ENCODE measurements at places on chromosomes 3 and 15.

DNA sequence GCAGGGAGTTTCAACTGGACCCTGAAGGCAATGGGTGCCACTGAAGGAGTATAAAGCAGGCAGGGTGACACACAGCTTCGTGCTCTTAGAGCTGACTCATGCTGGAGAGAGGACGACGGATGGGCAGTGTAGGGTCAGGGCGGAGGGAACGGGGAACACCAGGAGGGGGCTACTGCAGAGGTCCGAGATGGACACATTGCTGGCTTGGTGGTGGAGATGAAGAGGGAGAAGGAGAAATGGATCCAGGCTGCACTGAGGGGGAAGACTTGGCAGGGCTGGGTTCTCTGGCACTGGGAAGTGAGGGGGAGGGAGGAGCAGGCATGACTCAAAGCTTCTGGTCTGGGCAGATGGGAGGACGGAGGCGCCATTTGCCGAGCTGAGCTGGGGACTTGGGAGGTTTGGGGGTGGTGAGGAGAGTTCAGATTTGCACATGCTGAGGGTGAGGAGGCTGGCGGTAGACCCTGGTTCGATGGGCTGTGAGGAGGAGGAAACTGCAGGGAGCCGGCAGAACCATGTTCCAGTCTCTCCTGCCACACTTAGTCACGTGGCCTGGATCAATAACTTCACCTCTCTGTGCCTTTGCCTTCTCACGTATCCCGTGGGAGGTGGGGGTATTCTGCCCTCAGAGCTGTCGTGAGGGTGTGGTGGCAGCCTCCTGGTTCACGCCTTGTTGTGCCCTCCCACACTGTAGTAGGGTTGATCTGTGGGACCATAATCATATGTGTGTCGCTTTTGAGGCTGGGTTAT lies 4.6 kb upstream of the KCTD6 start:
- DNase-seq = no peak

DNA sequence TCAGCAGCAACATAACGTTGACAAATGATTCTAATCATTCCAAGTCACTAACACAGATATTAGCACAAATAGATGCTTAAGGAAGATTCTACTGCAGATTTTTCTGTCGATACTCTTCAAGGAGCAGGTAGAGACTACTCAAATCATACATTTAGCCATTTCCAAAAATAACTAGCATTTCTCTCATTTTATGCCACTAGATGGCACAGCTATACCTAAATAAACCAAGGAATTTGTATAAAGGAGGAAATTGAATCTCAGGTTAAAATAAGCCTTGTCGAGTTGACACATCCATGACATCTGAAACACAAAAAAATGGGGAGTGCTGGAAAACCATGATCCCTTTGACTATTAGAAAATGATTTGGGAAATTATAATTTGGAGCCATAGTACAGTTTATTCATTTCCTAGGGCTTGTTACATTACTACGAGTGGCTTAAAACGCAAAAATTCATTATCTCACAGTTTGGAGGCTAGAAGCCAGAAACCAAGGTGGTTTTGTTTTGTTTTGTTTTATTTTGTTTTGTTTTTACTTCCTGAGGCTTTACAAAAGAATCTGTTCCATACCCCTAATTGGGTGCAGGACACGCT lies 59.5 kb upstream of the STRIT1 start:
- no peak for DNase-seq

- no peak for DNase-seq
Observed at GRCh38 chr15:48500595-48500994, 144.9 kb downstream of the FBN1 start.

- no peak for DNase-seq
Observed at GRCh38 chr3:128359846-128360642, 106.6 kb downstream of the DNAJB8 start.

DNA sequence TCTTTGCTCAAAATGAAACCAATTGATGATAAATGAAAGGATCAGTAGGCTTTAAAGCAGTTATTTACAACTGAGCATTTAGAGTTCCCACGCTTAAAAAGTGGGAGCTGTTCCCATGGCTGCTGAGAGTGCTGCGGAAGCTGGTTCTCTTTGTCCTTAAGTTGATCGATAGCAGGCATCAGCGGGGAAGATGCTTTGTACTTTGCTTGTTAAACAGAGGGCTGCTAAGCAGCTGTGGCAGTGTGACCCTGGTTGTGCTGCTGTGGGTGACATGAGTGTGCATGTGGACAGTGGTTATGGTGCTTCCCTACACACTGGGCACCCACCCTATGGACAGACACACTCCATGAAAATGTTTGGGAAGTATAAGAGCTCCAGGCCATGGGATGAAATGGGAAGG lies 96.3 kb downstream of the PTPRG start:
- DNase-seq = no peak

DNA sequence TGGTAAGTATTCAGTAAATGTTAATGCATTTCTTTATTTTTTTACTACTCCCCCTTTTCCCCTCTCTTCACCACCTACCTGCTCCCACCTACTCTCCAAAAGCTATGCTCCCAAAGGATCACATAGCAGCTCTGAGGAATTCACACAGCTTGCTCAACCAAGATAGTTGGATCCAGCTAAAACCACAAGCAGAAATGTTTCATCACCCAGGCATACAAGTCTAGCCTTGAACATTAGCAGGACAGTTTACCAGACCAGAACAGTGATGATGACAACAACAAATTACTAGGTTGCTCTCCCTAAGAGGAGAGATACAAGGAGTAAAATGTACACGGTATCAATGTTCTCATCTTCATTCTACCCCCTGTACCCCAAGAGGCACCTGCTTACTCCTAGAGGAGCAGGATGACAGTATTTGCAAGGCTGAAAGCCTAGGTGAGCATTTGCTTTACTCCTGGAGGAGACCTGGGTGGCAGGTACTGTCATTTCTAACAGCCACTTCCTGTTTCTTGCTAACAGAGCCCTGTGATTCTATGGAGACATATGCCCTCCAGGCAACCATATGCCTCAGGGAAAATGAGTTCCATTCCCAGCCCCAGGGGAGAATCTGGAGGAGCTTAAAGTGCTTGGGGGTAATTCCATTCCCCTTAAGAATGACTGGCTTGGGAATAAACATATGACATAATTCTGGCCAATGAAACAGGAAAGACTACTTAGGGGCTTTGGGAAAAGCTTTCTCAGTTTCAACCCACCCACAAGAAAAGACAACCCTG lies 237.5 kb downstream of the NTRK3 start:
- no peak for DNase-seq

DNA sequence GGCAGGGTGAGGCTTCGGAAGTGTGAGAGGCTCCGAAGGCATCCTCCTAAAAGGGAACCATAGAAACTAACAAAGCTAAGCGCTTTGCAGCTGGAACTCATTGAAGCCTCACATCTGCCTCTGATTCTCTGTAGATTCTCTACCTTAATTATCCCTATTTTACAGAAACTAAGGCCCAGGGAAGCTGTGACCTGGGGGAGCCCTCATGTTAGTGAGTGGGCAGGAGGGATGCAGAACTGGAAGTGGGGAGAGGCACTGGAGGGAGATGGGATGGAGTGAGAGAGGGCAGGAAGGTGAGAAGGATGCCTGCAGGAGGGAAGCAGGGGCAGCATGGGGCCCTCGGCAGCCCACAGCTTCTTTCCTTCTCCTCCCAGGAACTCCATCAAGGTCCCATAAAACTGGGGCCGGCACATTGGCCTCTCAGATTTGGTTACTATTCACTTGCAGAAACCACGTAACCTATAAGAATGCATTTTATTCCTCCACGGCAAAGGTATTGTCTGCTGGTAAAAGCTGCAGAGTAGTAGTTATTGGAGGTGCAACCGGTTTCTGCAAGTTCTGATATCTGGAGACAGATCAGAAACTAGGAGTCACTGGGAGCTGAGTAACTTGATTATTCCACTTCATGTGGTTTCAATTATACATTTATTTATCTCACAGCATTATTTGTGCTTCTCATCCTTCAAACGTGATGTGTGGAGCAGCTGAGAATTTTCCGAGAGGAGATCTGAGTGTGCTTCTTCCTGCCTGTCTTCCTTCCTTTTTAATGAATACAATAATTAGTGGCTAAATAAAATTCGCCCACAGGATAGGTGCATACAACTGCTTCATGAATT lies 24.0 kb upstream of the CHCHD6 start:
- no peak for DNase-seq

GRCh38 chr3:24601066-24601939 lies 106.7 kb upstream of the THRB start:
- no peak for DNase-seq

GRCh38 chr15:56248311-56248992 lies 4.8 kb upstream of the RFX7 start:
- no peak for DNase-seq

- no peak for DNase-seq
Observed at GRCh38 chr3:98188545-98188944, 22.0 kb downstream of the OR5H15 start.

- no peak for DNase-seq
Observed at GRCh38 chr3:82259994-82260393, 498.5 kb upstream of the GBE1 start.

GRCh38 chr3:158085931-158086330 lies 20.3 kb downstream of the SHOX2 start:
- DNase-seq = no peak

DNA sequence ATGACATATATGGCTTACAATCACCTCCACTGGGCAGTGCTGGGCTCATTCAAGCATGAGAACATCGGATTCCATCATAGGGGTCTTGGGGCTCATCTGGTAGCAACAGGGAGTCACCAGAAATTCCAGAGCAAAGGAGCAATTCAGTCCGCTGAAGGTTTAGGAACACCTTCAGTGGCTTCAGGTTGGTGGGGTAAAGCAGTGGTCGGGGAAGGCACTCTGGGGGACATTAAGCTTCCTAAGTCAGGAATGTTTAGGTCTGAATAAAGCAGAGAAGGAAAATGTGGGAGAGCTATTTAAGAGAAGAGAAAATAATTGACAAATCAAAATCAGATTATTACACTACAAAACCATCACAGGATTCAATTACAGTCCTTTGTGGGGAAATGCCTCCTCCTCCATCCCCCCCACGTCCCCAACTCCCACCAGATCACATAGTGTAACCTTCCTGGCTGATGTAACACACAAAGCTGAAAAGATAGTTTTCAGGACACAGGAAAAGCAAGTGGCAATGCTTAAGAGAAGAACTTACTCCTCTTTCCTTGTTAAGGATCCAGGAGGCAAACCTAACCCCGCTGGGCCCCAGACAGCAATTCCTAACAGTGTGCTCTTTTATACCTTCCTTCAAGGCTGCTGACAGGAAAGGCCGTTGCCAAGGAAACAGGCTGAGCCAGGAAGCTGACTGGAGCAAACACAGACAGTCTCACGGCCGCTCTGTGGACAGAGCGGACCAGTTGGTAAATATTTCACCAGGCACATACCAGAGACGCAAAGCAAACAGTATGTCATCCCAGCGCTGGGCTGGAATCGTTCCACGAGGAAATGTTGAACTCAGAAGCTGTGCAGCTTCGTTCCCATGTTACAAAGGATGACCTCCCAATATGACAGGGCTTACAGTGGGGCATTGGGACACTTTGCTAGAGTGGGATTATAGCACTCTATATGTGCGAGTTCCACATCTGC lies 57.5 kb upstream of the LMCD1 start:
- DNase-seq = no peak

DNA sequence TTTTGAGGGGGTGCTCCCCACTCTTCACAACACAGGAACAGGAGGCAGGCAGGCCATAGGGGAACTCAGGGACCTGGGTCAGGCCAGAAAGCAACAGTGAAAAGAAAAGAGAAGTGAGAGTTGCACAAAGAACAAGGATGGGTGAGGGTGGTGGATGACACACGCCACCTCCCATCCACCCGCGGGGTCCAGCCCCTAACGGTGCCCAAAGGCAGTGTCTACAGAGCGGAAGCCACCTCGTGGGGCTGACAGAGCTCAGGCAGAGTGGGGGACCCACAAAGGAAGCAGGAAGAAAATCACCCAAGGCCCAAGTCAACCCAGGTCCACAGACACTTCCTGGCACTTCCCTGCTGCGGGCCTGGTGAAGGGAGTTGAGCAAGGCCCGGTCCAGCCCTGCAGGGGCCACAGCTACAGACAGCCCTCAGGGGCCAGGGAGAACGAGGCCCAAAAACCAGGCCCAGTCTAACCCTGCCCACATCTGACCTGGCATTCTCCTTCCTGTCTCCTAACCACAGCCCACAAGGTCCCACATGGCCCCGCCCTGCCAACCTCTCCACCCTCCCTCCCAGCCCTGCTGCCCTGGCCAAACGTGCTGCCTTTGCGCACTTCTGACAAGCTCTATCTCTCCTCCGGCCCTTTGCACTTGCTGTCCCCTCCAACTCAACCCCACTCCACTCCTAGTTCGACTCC lies 5.9 kb downstream of the NUP210 start:
- peak; percentile 57 for DNase-seq

DNA sequence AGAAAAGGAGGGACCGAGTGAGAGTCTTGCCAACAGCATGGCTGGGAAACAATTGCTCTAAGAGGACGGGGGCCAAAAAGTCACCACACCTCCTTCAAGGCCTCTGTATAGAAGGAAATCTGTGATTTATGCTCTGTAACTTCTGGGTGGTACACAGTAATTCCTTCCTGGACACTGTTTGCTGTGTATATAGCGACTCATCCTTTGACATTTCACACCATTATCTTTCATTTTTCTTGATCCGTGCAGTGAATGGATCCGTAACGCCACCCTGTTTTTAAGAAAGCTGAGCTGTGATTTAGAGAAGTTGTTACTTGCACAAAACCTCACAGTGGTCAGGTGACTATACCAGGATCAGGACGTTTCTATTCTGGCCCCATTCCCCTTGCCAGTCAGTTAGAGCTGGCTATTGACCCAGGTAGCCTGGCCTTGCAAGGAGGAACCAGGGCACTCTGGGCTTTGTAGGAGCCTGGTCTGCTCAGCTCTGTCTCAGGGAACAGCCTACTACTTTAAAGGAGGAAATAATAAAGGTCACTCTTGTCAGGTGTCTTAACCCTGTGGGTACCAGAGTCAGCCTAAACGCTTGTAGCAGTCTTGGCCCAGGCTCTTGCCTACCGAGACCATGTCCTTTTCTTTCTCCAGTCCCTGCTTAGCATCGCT lies 86.5 kb upstream of the MYZAP start:
- no peak for DNase-seq

DNA sequence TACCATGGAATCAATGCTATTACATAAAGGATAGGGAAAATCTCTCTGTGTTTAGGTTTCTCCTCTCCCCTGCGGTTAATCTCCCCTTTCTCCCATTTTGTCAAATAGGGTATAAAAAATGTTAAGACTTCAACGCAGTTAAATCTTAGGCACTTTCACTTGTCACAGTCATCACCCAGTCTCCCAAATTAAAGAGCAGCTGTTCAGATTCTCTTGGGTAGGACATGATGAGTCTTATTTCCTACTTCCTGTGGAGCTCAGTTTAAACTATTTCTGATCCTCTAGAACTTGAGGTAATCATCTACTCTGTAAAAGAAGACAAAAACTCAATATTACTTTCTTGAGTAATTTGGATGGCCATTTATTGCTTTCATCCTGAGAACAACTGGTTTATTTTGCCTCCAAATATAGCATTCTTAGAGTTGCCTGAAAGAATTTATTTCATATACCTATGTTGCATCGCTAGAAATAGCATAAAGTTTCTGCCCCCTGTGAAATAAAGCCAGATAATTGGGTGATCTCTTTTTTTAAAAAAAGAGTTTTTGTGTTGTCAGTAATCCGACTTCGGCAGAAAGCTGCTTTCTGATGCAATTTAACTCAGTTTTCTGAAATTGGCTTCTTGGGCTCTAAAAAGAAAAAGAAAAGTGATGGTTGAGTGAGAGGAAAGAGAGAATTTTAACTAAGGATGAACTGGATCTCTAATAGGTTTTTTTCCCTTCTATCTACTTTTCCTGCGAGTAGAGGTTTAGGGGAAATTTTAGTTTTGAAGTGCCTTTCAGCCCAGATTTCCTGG lies 20.7 kb downstream of the RAP2B start:
- no peak for DNase-seq

GRCh38 chr3:17030438-17030837 lies 145.7 kb downstream of the PLCL2 start:
- no peak for DNase-seq

Measured in activated T-helper 1 cell treated with anti-CD3 and anti-CD28 coated beads, Interleukin-12 subunit alpha, Interleukin-12 subunit beta, Interleukin-2, Interleukin-4 antibody, amounts not matched to agents 30 ng/mL and 10 ng/mL and 1 ng/mL, durations not matched to agents 14 hours and 24 hours and 36 hours (primary cell).